ENCODE measurements at places on chromosomes 6 and 20. TPM values are rescaled to one million over a fixed set of nuclear protein-coding genes. Genes with fewer than 3 reads are reported as not detected.

DNA sequence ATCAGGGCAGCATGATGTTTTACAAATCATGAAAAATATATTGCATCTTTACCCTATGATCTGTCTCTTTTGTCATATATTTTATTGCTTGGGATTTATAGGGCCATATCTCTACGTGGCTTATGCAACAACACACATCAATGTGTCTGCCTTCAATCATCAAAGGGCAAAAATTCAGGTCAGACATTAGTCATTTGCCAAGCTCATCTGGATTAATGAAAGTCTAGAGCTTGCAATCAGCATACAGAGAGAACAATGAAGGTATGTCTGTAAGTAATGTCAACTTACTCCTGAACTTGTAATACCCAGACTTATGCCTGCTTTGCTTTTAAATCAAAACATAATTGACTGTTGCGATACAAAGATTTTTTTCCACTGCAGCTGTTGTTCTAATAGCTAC lies 282.7 kb downstream of the HAO1 start:
- H3K4me1 ChIP-seq = no peaks in the 10 kb centered on the region
- no peak overlapping the region for H3K27ac ChIP-seq
- no peaks in the 10 kb centered on the region for H3K27me3 ChIP-seq
- DNase-seq = no peak

GRCh38 chr20:53493311-53493857 lies 100.3 kb downstream of the ZNF217 start:
- H3K27me3 ChIP-seq = no peaks in the 10 kb centered on the region
- no peak overlapping the region for H3K4me3 ChIP-seq

Gene HLA-DOA
- total RNA-seq = not detected

Gene POM121L2
- total RNA-seq = not detected

- H3K36me3 ChIP-seq = no peaks in the 10 kb centered on the region
- H3K27me3 ChIP-seq = no peaks in the 10 kb centered on the region
- H3K4me1 ChIP-seq = no peaks in the 10 kb centered on the region
- no peak overlapping the region for H3K27ac ChIP-seq
These were observed 64.6 kb downstream of the RNF144B start for GRCh38 chr6:18451756-18452155.

GRCh38 chr6:81204731-81205130 lies 547.8 kb downstream of the TENT5A start:
- H3K27me3 ChIP-seq = no peaks in the 10 kb centered on the region
- H3K36me3 ChIP-seq = no peaks in the 10 kb centered on the region
- no peak overlapping the region for H3K4me3 ChIP-seq
- DNase-seq = no peak
- no peak overlapping the region for H3K27ac ChIP-seq

Gene ASCC3
- 155 TPM for total RNA-seq

- H3K27ac ChIP-seq = no peak overlapping the region
- H3K36me3 ChIP-seq = no peaks in the 10 kb centered on the region
- H3K4me3 ChIP-seq = no peak overlapping the region
- no peaks in the 10 kb centered on the region for H3K27me3 ChIP-seq
- DNase-seq = no peak
These were observed 733.7 kb downstream of the GRIK2 start for GRCh38 chr6:102127253-102127652.

- peaks cover 10% of the 10 kb centered on the region for H3K4me1 ChIP-seq
- peak; percentile 64 for DNase-seq
- H3K4me3 ChIP-seq = no peak overlapping the region
- H3K36me3 ChIP-seq = no peaks in the 10 kb centered on the region
- no peak overlapping the region for H3K27ac ChIP-seq
These were observed 54.6 kb downstream of the LYRM4 start for GRCh38 chr6:5205877-5206850.

Gene FAM209A
- not detected for total RNA-seq

DNA sequence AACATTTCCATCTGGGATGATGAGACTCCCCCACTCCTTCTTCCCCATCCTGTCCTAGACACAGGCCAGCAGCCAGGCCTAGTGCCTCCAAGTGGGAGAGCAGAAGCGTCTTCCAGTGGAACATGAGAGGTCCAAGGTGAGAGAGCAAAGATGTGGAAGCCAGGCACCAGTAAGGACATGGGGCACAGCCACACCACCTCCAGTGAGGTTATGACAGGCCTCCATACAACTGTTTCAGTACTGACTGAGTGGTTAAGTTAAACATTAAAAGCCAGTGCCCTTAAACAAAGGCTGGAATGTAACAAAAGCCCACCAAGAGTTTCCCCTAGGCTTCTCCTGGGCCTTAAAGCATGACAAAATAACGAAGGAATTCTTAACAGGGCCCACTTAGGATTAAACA lies 5.3 kb downstream of the ZBTB24 start:
- H3K4me3 ChIP-seq = no peak overlapping the region
- DNase-seq = no peak
- H3K27me3 ChIP-seq = no peaks in the 10 kb centered on the region
- no peak overlapping the region for H3K27ac ChIP-seq
- peaks cover 30% of the 10 kb centered on the region for H3K36me3 ChIP-seq

- no peak overlapping the region for H3K27ac ChIP-seq
- H3K4me1 ChIP-seq = no peaks in the 10 kb centered on the region
- 0 out of 2 replicates have a peak, but pooled peaks cover 2% of the 10 kb centered on the region for H3K36me3 ChIP-seq
- H3K4me3 ChIP-seq = no peak overlapping the region
- peak; percentile 60 for DNase-seq
These were observed 60.5 kb downstream of the CYB5R4 start for GRCh38 chr6:83920017-83920416.

DNA sequence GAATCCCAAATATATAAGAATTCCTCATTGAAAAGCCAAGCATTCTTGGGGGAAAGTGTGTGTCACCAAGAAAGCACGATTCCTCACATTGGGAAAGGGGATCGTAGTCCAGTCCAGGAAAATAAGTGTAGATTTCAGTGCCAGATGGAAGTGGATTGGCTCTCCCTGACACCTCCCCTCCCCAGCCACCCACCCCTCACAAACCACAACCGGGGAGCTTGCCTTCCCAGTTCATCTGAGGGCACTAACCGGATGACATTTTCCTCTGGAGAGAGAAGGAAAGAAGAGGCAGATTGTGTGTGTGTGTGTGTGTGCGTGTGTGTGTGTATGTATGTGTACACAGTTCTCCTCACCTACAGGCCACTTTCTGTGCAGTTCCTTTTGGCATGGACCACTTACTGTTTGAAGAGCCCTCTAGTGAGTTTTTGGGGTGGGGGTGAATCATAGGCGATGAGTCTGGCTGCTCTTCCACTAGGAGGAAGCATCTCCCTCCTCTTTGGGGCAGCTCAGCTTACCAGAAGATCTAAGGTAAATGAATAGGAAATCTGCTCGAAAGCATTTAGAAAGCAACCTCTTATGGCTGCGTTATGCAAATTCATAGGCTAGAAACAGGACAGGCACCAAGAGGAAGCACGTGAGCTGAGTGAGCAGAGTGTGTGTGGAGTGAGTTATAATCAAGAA lies 20.8 kb downstream of the DAAM2 start:
- no peaks in the 10 kb centered on the region for H3K27me3 ChIP-seq
- peak overlapping the region; percentile 75 for H3K27ac ChIP-seq
- H3K4me1 ChIP-seq = peaks cover 16% of the 10 kb centered on the region
- DNase-seq = peak; percentile 68
- H3K36me3 ChIP-seq = no peaks in the 10 kb centered on the region

Gene B4GALT5
- 13.9 TPM for total RNA-seq

GRCh38 chr6:119233312-119233984 lies 116.1 kb downstream of the MAN1A1 start:
- no peak for DNase-seq
- H3K4me1 ChIP-seq = no peaks in the 10 kb centered on the region
- H3K27me3 ChIP-seq = no peaks in the 10 kb centered on the region

DNA sequence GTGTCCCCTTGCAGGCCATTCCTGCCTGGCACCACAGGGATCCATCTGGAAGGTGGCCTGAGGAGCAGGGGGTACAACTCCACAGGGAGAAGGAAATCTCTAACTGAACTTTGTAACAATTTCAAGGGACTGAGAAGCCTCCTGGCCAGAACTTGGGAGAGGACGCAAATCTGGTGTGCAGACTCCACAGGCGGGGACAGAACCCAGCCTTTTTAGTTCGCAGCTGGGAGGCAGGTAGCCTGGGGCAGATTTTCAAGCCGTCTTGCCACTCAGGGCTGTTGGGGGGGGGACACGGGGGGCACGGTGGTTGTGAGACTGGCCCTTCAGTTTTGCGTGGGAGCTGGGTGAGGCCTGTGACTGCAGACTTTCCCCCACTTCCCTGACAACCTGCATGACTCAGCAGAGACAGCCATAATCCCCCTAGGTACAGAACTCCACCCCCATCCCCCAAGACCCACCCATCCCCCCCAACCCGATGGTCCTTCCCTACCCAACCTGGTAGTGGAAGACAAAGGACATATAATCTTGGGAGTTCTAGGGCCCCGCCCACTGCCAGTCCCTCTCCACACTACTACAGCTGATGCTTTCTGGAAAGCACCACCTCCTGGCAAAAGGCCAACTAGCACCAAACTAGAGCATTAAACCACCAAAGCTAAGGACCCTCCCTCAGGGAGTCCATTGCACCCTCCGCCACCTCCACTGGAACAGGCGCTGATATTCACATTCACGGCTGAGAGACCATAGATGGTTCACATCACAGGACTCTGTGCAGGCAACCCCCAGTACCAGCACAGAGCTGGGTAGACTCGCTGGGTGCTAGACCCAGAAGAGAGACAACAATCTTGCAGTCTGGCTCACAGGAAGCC lies 3.0 kb upstream of the HUS1B start:
- DNase-seq = no peak
- H3K27ac ChIP-seq = no peak overlapping the region
- H3K36me3 ChIP-seq = peaks cover 7% of the 10 kb centered on the region
- H3K4me3 ChIP-seq = no peak overlapping the region
- peaks cover 3% of the 10 kb centered on the region for H3K4me1 ChIP-seq

DNA sequence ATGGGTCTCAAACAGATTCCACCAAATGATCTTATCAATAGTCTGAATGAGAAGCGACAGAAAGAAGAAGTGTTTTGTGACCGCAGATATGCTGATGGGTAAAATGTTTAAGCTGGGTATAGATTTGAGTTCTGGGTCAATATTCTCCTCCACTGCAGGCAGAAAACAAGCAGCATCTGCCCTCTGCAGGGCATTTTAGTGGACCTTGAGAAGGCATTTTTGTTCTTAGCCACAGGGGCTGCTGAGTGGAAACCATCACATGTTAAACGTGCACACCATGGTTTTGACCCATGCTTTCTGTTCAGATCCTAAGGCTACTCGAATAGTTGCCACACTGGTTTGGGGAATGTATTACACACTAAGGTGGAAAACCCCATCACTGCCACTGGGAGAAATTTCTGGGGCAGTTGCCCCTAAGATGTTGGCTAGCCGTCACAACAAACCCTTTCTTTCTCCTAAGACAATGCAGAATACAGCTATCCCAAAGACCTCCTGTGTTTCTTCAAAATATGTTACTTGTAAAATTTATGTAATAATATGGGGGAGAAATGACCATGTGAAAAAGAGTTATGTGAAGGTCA lies 5.5 kb downstream of the POU3F2 start:
- no peaks in the 10 kb centered on the region for H3K36me3 ChIP-seq
- H3K27me3 ChIP-seq = peaks cover 84% of the 10 kb centered on the region
- peaks cover 2% of the 10 kb centered on the region for H3K4me1 ChIP-seq
- DNase-seq = peak; percentile 8
- H3K4me3 ChIP-seq = no peak overlapping the region
- no peak overlapping the region for H3K27ac ChIP-seq

- H3K27ac ChIP-seq = no peak overlapping the region
- H3K27me3 ChIP-seq = no peaks in the 10 kb centered on the region
- H3K36me3 ChIP-seq = no peaks in the 10 kb centered on the region
- H3K4me3 ChIP-seq = no peak overlapping the region
- DNase-seq = no peak
- no peaks in the 10 kb centered on the region for H3K4me1 ChIP-seq
These were observed 456.6 kb downstream of the PRKN start for GRCh38 chr6:162270966-162271365.

Gene LINC00237
- not detected for total RNA-seq

Gene RNASET2
- 14.2 TPM for total RNA-seq

DNA sequence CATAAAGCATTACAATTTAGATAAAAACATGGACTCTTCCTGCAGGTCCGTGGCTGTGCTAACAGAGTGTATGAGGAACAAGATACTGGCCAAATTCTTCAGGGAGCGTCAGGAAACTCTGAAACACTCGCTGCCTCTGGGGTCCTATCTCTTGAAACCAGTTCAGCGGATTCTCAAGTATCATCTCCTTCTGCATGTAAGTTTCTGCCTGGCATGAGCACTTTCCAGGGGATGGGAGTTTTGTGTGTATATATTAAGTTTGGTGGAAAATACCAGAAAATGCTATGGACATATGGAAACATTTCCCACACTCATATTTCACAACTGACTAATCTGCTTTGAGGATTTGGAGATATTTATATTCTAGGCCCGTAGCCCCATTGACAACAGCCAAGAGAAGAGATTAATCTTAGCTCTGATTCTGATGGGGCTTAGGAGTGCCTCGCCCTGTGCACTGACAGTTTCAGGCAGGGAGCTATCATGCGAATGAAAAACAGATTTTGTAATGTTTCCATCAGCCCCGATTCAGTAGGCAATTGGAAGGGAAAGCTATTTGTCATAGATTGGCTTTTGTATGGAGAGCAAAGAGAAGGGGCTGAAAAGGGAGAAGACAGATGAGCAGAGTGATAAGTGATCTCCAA lies 64.7 kb upstream of the MTHFD1L start:
- peak; percentile 26 for DNase-seq
- no peaks in the 10 kb centered on the region for H3K27me3 ChIP-seq
- no peak overlapping the region for H3K4me3 ChIP-seq
- H3K27ac ChIP-seq = no peak overlapping the region
- no peaks in the 10 kb centered on the region for H3K4me1 ChIP-seq
- H3K36me3 ChIP-seq = 0 out of 2 replicates have a peak, but pooled peaks cover 1% of the 10 kb centered on the region

DNA sequence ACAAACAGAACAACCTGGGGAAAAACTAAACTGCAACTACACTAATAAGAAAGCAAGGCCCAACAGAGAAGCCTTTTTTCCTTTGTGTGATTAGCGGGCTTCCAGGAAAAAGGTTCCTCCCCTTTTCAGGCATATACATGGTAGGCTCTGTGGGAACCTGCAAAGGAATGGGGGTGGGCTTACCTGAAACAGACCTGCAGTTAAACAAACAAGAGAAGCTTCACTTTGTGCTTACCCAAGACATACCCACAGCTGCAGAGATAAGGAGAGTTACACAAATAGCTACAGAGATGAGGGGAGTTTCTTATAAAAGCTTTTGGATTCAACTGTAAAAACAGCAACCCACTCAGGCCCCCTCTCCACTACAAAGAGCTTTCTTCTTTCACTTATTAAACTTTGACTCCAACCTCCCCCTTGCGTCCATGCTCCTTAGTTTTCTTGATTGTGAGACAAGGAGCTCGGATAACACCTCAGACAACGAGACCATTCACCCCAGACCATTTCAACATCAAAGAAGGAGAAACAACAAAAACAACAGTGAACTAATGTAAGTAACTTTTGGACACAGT lies 30.9 kb downstream of the RNF146 start:
- DNase-seq = no peak
- no peak overlapping the region for H3K27ac ChIP-seq
- peaks cover 4% of the 10 kb centered on the region for H3K36me3 ChIP-seq
- H3K27me3 ChIP-seq = no peaks in the 10 kb centered on the region
- H3K4me1 ChIP-seq = no peaks in the 10 kb centered on the region
